ENCODE measurements at places on chromosomes 2 and 18. TPM values are rescaled to one million over a fixed set of nuclear protein-coding genes. Genes with fewer than 3 reads are reported as not detected.

Gene NABP1
- 3.2 TPM for total RNA-seq

Gene LRATD1
- 0.31 TPM for total RNA-seq

Gene KIF1A
- 204 TPM for total RNA-seq

Gene MAP3K19
- total RNA-seq, result not detected

Gene AQP12A
- total RNA-seq, result not detected

Gene MPHOSPH10
- 42.1 TPM for total RNA-seq

Gene NOL4
- 0.74 TPM for total RNA-seq

Gene FAP
- not detected for total RNA-seq

Gene UPP2
- not detected for total RNA-seq

Gene PROM2
- total RNA-seq, result 4.0 TPM

Gene CDH7
- 0.29 TPM for total RNA-seq

Gene NT5DC4
- not detected for total RNA-seq

Gene HOXD10
- total RNA-seq, result not detected

Gene PPM1B
- 156 TPM for total RNA-seq

Gene CTNNA2
- total RNA-seq, result 4.5 TPM

Gene EGR4
- 1.2 TPM for total RNA-seq

Gene WDR33
- total RNA-seq, result 82.4 TPM
